ENCODE measurements at places on chromosomes 11 and 22.
A peak's percentile ranks its signal among the peaks of the same experiment; 100 is the strongest.

- DNase-seq, result no peak
Observed at GRCh38 chr11:91199866-91200265, 977.0 kb upstream of the CHORDC1 start.

DNA sequence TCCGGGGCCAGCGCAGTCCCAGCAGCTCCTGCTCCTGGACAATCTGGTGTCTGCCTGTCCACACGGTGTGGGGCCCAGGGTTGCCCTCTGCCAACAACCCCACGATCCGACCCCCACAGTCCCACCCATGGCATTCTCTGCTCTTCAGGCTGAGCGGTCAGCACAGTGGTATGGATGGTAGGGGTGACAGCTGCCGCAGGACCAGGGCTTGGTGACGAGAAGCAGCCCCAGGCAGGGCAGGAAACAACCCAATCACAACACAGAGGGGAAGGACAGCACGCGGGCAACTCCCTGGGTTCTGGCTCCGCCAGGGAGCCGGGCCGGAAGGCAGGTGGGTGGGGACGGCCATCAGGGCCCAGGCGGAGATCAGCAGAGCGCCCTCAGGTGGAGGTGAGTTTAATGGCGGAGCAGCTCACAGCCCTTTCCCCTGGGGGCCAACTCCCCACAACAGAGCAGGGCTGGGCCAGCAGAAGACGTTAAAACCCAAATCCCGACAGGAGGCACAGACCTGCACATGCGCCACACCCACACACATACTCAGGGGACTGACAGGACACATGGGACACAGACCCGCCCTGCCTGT is 5.3 kb upstream of the CHADL start:
- no peak for DNase-seq

GRCh38 chr11:79727221-79727620 is 286.4 kb upstream of the TENM4 start:
- DNase-seq, result no peak

DNA sequence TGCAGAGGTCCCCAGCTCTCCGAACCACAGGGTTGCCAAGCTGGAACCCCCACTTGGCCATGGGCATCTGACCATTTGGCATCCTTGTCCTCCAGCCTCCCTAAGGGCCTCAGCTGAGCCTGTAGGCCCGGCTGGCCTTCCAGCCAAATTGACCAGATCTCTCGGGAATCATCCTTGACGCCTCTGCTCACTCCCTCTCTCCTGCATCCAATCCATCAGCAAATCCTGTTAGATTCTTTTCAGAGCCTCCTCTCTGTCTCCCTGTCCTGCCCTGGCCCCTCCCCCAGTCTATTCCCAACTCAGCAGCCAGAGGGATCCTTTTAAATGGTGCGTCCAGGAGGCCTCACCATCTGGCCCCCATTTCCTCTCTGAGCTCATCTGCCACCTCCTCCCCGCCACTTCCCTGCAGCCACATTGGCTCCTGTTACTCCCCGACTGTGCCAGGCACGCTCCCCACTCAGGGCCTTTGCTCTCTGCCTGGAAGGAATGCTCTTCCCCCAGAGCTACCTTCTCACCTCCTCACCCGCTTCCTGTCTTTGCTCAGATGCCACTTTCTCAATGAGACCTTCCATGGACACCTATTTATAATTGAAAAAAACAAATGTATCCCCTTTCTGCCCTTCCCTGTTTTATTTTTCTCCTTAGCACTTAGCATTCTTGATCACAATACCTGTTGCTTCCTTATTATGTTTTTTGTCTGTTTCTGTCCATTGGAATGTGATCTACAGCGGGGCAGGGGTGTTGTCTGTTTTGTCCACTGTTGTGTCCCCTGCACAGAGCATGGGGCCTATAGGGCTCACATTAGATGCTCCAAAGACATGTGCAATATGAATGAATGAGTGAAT is 78.1 kb downstream of the NFAM1 start:
- DNase-seq, result no peak

DNA sequence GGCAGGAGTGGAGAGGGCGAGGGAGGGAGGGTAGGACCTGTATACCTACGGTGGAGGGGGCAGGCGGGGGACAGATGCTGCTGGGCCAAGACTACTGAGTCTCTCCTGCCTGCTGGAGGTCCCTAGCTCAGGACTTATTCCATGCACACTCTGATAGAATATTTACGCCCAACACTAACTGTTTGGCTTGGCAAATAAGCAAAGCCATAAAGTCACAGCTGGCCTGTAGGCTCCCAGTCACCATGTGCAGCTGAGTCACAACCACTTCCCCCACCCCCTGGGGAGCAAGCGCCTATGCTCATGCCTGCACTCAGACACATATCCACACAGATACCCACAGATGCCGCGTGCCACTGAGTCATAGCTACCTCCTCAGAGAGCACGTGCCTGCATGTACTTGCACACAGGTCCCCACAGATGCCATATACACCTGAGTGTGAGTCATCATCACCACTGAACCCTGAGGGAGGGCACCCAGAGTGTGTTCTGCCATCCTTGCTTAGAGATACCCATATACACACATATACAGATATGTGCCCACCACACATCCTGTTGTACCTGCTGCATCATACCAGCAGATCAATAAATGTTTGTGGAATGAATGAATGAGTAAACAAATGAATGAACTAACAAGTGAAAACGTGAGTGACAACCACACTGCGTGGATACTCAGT is 95.8 kb downstream of the SWAP70 start:
- DNase-seq, result peak; percentile 87

Data from HL-60 (cell line).